ENCODE measurements at places on chromosomes 7 and 10.

GRCh38 chr10:75207857-75208144 is 2.8 kb upstream of the VDAC2 start:
- DNase-seq = no peak

DNA sequence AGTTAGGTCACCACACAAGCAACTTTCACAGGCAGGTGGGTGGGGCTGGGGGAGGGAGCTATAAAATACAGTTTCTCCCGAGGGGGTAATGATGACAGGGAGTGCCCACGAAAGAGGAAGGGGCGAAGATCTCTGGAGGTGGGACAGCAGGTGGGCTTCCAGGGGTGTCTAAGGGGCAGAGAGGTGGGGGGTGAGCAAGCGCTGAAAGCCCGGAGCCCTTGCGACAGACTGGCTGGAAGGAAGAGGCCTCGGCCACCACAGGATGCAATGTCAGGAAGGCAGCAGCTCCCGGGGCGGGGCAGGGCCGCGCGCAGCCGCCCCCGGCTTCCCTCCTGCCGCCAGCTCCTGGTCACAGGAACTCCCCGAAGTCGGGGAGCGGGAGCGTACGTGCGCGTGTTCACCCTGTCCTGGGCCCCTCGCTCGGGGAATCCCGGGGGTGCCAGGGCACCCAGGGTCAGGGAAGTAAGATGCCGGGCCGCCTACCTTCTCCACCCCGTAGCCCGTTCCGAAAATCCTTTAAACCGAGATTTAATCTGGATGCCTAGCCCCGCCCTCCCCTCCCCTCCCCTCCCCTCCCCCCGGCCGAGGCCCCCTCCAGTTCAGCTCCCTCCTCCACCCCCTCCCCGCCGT is 105.2 kb upstream of the PPIF start:
- DNase-seq = no peak

GRCh38 chr10:75049316-75050148 is 61.9 kb upstream of the SAMD8 start:
- no peak for DNase-seq

- DNase-seq = no peak
Observed at GRCh38 chr7:72710983-72711382, 117.0 kb downstream of the TYW1B start.

DNA sequence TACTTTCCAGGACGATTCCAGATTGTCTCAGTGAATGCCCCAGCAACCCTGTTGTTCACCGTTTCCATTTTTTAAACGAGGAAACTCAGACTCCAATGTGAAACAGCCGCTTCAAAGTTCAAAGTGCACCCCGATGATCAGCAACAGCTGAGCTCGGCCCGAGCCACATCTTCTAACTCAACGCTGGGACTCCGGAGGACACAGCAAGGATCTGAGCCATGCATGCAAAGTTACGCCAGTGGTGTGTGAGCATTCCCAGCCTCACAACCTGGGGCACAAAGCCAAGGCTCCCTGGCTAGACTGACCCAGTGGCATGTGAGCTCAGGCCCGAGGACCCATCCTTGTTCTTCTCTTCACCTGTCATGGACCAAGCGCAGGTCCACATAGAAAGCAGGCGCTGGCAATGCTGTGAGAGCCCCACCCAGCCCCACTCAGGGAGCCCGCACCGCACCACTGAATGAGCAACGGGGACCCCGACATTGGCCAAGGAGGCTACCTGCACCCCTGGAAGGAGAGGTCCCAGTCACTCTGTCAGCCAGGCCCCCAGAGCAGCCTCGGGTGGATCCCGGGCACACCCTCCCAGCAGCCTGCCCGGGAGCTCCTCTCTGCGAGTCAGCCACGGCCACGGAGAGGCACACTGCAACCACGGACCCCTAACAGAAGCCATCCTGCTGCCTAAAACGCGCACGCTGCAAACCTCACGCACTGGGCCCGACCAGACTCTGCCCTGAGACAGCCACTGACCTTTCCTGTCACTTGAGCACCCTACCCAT is 82.9 kb downstream of the MAD1L1 start:
- no peak for DNase-seq

- DNase-seq = no peak
Observed at GRCh38 chr7:137875746-137876145, 29.0 kb upstream of the DGKI start.

- no peak for DNase-seq
Observed at GRCh38 chr7:28316489-28316888, 95.8 kb upstream of the CREB5 start.

GRCh38 chr10:89516149-89516832 is 19.1 kb downstream of the SLC16A12 start:
- DNase-seq = no peak

DNA sequence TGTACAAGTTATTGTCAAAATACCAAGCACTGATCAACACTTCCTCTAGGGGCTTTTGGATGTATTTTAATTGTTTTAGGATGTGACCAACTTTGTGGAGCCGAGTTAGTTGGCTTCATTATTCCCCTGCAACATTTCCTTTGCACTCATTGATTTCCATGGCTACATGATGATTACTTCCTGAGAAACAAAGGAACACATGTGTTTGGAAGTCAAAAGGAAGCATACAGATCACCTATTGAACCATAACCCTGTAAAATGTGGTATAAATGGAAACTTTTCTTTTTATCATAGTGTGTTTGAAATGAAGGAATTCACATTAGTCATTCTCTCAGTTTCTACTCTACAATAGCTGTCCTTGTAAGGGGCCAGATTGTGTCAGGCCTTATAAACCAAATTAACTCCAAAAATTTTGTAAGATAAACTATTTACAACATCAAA is 32.2 kb upstream of the EXOC6 start:
- DNase-seq = no peak

DNA sequence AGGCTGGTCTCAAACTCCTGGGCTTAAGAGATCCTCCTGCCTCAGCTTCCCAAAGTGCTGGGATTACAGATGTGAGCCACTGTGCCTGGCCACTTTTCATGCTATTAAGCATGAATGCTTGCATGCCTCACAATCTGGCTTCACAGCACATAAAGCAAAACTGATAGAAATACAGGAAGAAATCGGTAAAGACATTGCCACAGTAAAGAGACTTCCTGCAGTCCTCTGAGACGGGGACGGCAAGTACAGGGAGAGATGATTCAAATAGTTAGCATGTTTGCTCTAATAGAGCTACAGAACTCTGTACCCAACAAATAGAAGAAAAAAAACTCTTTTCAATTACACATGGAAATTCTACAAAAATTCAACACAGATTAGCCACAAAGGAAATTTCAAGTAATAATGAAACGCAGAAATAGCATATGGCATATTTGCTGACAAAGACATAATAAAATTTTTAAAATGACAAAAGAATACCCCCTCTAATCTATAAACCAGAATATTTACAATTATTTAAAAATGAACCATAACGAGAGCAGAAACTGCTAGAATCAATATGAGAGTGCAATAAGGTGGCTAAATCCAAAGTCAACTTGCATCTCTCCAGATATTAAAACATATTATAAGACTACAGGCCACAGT is 32.3 kb downstream of the CARD11 start:
- no peak for DNase-seq

GRCh38 chr10:88880282-88881076 is 434 bp downstream of the STAMBPL1 start:
- DNase-seq = peak; percentile 42

DNA sequence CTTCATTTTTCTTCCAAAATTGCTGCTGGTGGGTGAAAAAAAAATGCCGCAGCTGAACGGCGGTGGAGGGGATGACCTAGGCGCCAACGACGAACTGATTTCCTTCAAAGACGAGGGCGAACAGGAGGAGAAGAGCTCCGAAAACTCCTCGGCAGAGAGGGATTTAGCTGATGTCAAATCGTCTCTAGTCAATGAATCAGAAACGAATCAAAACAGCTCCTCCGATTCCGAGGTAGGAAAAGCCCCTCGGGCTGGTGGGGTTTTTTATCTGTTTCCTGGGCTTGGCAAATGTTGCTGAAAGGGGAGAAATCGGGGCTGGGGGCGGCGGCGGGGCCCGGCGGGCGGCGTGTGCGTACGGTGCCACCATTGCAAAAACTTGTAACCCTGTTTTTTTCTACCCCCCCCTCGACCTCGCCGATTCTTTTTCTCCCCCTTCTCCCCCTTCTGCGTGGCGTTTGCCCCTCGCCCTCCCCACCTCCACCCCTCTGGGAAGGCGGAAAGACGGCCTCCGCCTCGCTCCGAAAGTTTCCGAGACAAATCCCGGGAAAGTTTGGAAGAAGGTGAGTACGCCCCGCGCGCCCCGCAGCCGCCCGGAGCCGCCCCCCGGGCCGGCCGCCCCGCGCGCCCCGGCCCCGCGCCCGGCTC is 789 bp downstream of the TCF7L2 start:
- DNase-seq = no peak

DNA sequence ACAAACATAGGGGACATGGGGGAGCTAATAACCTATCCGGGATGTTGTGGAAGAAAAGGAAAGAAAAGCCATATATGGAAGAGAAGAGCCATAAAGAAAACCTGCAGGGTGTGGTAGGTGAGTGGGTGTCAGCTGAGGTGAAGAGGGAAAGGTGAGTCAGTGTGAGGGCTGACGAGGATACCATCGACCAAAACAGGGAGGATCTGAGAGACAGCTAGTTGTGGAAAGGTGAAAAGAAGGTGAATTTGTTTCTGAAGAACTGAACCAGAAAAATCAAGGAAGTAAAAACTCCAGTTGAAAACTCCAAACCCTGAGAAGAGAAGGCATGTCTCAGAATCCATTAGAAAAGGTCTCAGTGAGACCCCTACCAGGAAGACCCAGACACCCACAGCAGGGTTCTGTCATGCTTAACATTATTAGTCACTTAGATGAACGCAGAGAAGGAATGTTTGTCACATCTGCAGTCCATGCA is 4.1 kb downstream of the BLNK start:
- DNase-seq = no peak

DNA sequence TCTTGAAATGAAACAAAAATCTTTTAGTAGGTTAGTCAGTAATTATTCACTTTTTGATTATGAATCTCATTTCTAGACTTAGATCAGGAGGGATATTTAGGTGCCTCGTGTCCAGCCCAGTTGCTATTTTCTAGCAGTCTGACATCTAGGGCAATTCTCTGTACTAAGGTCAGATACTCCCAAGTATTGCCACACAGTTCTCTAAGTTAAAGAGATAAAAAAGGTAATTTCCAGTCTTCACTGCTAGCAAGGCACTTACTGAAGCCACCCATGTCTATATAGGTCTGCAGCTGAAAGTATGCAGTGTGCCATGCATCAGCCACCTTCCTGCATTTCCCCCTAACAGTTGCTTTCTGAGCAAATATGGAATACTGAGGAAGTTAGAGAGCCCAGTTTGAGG is 83.4 kb downstream of the PON1 start:
- no peak for DNase-seq

DNA sequence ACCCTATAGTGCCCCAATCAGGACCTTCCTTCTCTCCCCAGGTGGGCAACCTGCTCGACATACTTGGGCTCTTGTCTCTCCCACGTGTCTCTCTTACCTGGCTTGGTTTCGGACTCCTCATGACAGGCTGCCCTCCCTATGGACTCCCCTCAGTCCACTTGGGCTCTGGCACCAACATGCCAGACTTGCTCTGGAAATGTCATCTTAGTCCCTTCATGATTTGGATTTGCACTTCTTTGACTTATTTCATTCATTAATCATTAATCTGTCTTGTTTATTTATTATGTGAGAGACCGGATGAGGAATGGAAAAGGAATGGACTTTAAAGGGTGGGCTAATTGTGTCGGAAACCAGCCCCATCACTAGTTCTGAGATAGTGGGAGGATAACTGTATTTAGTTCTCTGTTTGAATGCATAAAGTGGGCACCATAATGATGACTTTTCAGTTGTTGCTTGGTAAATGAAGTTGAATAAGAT is 108.0 kb downstream of the SND1 start:
- DNase-seq = no peak

GRCh38 chr10:22712211-22712955 is 2.0 kb downstream of the PIP4K2A start:
- DNase-seq = no peak

DNA sequence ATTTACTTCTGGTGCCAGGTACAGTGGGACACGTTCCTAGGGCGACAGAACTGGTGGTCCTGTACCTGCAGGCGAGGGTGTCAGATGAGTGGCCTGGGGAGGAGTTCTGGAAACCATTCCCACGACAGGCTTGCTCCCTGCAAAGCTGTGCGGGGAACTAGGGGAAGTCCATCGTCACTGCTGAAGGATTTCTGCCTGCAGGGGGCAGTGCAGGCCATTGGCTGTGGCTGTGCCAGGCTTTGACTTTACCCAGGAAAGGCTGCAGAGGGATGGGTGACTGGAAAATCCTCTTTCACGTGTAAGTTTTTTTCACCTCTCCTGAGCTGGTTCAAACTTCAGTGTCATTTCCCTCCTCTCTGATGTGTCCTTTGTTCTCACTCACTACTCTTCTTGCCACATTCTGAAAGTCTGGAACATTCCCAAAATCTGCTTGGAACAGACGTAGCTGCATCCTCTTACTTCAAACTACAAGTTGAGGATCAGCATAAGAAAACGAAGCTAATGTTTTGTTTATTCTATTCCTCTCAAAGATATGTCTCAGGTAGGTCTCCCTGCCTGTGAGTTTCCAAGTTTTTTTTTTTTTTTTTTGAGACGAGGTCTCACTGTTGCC is 126.5 kb downstream of the SH2D4B start:
- DNase-seq = peak; percentile 86

- DNase-seq = no peak
Observed at GRCh38 chr7:98375664-98376063, 25.2 kb downstream of the BAIAP2L1 start.

DNA sequence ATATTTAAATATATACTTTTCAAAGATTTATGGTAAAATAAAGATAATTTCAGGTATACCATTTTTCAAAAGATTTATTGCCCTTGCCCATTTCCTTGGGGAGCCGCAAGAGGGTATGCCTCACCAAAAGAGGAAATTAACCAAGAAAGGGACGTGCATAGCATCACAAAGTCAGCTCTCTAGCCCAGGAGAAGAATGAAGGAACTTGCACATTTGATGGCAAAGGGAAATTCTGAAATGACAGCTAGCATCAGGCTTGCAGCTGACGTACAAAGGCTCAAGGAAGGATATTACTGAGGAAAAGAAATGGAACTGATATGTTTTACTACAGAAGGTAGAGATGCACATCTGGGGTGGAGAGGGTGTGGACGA is 93.6 kb upstream of the RSU1 start:
- no peak for DNase-seq
